ENCODE measurements at places on chromosomes 3 and 15.

DNA sequence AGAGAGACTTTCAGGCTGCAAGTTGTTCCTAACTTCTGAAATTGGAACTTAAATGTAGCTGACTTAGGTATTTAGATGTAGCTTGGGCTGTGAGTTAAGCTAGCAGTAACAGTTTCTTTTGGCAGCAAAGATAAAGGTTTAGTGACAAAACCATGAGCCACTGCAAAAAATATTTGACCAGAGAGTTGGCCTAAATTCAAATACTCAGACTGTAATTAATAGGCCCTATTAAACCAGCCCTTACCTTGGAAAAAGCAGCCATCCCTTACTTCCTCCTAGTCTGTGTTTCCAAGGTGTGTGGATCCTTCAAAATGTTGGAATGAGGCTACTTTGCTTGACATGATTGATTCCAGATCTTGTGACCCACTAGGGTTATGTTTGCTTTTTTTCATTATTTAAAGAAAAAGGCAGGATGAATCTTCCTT, 8.2 kb downstream of the TPM1 start:
- DNase-seq, result no peak

GRCh38 chr15:74173380-74174218, at the start of gene ISLR:
Gene ISLR (plus strand): TSS chr15:74173710. CDS start chr15:74174859, 1,149 bp downstream.
- DNase-seq, result no peak

DNA sequence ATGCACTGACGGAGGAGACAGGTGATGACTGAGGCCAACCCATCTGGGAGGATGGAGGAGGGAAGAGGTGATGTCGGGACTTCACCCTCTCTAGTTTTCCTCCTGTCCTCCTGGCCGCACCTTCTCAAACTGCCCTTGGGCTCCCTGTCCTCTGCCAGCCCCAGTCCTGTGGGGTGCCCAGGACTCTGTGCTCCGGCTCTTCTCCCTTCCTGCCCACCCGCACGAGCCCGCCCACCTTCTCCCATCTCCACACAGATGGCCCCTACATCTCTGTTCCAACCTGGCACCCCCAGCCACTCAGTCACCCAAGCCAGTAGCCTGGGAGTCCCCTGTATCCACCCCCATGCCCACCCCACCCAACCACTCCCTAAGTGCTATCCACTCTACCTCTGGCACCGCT, 206.7 kb upstream of the LINGO1 start:
- DNase-seq, result no peak

- no peak for DNase-seq
These were observed 91.8 kb downstream of the LIPC start for GRCh38 chr15:58523634-58524033.

DNA sequence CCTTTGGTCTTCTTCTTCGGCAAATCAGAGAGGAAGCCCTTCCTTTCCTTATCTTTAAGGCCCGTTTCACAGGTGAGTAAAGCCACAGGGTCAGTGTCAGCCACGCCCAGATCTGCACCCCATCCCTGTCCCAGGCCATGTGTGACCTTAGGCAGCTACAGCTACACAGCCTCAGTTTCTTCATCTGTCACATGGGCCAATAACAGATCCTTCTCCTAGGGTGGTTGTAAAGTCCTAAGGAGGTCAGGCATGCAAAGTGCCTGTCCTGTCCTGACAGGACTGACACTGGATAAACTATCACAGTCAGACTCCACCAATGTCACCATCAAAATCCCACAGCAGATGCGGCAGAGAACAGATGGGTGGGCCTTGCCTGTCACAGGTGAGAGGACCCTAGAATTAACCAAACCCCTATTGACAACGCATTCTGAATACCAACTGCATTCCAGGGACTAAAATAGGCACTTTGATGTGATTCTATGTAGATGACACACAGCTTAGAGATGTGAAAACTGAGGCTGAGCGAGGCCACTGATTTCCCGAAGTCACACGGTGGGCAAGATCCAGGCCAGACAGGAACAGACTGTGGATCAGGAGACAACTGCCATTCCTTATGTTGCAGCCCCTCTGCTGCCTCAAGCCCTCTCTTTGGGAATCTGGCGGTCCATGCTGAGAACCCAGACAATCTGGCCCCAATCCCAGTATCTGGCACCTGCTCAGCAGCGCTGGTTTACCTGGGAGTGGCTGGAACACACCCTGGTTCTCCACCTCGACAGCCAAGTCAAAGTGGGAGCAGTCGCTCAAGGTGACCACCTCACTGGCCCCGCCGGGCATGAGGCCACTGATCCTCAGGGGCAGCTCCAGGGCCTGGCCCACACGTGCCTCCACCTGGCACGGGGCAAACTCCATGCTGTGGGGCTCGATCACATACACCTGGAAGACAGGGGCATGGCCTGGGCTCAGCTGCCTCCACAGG, 48.7 kb downstream of the NUP210 start:
- DNase-seq, result no peak

- DNase-seq, result no peak
These were observed 46.2 kb downstream of the DENND6A start for GRCh38 chr3:57646723-57647122.

Measured in activated CD4-positive, alpha-beta T cell treated with anti-CD3 and anti-CD28 coated beads, Interleukin-2, amount 50 U/mL, for 24 hours (primary cell).